ENCODE measurements at places on chromosomes 1 and 21.

DNA sequence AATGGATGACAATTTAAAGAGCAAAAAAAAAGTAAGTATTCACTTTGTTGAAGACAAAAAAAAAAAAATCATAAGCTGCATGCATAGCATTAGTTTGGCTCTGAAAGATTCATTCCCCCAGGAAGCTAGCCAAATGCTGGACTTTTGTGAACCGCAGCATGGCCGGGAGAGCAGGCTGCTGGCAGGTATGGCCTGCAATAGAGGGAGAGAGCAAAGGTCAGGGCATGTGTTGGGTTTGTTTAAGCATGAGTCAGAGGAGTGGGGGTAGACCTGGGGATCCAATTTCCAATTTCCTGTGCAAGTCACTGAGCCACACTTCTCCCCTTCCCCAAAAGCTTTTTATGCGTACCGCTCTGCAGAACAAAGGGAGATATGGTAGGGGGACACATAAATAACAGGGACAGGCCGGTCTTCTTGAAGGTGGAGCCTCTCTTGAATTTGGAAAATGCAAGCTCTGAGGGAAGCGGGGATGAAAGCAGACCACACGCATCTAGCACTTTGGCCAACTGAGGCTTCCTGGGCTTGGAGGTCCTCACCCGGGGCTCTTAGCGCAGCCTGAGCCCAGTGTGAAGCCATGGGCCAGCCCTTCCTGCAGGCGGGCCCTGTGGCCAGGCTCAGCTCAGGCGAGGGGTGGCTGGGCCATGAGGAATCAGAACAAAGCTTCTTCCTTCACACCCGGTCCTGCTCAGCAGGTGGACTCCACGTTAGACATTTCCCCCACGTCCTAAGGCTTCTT, 171.1 kb downstream of the TOMM20 start:
- DNase-seq = no peak

DNA sequence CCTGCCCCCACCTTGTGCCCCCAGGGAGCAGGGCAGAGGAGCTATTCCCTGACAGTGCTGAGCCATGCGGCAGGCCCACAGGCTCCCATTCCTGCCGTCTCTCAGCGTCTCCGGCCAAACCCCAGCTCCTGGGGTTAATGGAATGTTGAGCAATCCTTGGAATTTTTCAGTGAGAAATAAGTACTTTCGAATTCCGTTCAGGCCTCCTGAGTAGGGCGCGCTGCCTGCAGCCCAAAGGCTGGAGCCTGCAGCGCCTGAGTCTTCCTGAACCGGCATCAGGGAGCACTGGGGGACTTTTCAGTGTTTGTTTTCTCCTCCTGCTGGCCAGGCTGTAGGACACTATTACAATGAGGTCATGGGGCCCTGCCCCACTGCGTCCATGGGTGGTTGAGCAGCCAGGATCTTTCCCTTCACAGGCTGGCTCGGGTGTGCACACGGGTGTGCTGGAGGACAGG, 33.3 kb upstream of the CSF1 start:
- no peak for DNase-seq

DNA sequence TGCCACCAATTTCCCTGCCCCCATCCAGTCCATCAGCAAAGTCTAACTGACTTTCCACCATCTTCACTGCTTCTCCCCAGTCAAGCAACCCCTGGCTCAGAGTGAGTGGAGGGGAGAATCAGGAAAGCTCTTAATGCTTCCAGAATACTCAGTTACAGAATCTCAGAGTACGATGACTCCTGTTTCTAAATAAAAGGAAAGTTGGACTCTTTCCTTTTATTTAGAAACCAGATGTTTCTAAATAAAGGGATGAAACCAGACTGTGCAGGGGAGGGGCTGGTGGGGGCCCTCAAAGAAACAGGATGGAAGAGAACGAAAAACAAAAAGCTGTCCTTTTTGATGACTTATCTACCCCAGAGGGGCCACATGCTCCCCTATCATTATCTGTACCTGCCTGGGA, 85.2 kb upstream of the PPM1J start:
- no peak for DNase-seq

- DNase-seq = no peak
Observed at GRCh38 chr1:115166531-115167091, 77.3 kb upstream of the TSPAN2 start.

GRCh38 chr1:152347116-152347728, 12.6 kb downstream of the FLG2 start:
- DNase-seq = no peak

- DNase-seq = no peak
Observed at GRCh38 chr1:173408886-173409285, 68.2 kb upstream of the PRDX6 start.

DNA sequence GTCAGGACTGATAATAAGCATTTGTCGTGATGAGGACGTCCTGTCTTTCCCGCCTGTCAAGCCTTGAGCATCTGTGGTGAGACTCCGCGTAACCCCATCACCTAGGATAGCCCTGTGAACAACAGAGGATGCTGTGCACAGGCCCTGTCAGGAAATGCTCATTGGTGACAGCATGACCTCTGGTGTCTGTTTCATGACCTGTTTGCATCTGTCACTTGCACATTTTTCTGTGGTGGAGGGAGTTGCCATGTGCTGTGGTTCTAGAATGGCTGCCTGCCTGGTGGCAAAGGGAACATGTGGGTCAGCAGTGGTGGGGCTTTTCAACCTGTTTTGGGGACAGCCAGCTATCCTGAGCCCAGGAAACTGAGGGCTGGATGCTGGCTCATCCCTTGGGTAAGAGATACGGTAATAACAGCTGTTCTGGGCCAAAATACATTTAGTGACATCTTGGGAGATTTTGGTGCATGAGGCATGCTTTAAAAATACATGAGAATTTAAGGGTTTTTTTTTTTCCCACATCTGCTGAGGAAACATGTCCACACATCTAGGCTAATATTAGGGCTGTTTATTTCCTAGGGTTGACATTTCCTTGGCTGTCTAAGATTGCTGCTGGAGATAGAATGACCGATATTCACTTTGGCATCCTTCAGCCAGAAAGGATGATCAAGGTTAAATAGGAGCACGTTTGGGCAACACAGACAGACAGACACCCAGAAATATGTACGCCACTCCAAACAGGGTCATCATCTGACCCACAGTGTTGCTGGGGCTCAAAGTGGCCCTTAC, 52.9 kb downstream of the KCNC4 start:
- DNase-seq = no peak

- DNase-seq = no peak
Observed at GRCh38 chr1:16077406-16078245, 4.2 kb upstream of the FAM131C start.

- no peak for DNase-seq
Observed at GRCh38 chr1:14679027-14679688, 80.7 kb downstream of the KAZN start.

GRCh38 chr21:16900685-16901084, 612.2 kb upstream of the CXADR start:
- DNase-seq = no peak

DNA sequence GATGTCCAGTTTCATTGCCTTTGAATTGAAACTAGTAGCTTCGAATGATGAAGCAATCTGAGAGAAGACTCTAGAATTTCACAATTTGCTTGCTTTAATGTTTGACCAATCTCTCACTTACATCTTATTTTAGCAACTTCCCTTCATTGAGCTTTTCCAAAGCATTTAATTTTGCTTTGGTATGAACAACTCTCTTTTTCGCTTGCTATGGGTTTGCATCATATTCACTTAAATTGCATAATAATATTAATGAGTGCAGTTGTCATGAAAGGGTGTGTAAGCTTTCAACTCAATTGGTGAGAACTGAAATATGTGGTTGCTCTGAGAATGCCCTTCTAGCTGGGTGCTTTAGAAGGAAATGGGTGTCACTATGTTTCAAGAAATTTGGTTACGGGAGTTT, 309.2 kb downstream of the HLX start:
- no peak for DNase-seq

- DNase-seq = no peak
Observed at GRCh38 chr1:72650843-72651435, 368.6 kb upstream of the NEGR1 start.

- DNase-seq = no peak
Observed at GRCh38 chr1:154730259-154730658, 122.3 kb upstream of the ADAR start.

DNA sequence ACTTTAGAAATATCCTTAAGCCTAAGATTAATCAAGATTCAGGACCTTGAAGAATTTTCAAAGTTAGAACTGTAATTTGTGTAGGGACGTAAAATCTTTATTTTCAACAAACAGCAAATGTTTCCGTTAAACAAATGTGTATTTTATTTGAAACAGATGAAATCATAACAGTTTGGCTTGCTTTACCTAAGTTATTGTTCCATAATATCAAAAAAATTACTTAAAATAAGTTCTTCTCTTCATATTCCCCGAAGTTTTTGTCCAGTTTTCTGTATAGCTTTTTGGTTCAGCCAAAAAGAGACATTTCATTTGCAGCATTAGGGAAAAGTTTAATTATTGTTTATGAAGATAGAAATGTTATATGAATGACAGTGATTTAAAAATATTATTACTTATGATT, 100.1 kb downstream of the NFIA start:
- no peak for DNase-seq

GRCh38 chr1:233031521-233031920, 81.1 kb downstream of the NTPCR start:
- no peak for DNase-seq

DNA sequence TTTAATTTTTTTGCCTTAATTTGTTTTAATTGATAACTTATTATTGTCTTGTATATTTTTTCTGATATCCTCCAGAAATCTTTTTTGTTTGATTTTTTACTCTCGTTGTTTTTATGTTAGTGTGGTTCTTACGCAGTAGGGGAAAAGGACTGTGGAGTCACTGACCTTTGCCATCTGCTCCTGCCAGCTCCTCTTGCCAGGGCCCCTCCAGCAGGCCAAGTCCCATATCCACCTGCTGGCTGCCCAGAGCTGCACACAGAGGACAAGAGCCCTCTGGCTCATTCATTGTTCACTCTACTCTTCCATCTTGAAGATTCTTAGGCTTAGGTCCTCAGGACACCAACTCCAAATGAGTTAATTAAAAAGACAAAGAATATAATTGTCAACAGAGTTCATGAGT, 316.4 kb upstream of the DUSP10 start:
- no peak for DNase-seq

- DNase-seq = no peak
Observed at GRCh38 chr1:30523055-30524020, 200.0 kb downstream of the MATN1 start.

Data from NCI-H187 (cell line).